ENCODE measurements at places on chromosomes 5 and 9.

DNA sequence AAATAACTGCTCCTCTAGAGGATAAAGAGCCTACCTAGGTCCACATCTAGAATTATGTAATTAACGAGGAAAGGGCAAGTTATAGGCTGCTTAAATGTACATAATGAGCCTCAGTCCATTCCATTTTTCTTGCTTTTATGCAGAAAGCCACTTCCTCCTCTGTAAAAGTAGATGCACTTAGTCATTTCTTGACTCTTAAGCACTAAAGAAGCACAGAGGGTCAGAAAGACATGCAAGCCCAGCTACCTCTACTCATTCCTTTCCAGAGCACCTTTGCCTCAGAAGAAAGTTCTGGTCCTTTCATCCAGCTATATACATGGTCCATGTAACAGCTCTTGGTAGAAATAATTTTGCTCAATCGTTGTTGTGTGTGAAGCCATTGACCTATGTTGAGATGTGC lies 308.0 kb upstream of the NREP start:
- no peak for DNase-seq

GRCh38 chr9:133050142-133050541 lies 11.6 kb upstream of the CEL start:
- DNase-seq = no peak

DNA sequence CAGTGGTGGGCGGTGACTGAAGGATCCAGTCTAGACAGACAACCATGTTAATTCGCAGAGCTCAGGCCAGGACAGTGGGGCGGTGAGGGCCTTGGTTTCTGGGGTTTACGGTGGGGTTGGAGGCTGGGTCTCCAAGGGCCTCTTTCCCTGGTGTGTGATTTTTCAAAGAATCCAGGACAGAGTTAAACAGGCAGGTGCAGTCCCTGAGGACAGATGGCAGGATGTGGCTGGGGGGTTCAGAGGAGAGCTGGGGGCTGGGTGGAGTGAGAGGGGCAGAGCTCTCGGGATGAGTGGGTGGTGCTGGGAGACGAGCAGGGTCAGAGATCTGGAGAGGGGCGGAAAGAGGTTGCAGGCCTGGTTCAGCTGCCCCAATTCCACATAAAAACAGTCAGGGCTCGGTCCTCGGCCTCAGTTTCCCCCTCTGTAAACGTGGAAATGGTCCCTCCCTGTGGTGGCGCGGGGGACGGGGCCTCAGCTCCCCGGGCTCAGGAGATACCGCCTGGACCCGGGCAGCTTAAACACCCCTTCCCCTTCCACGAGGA lies 145.9 kb downstream of the GAPVD1 start:
- DNase-seq = no peak

GRCh38 chr9:31590091-31590490 lies 794.4 kb upstream of the ACO1 start:
- no peak for DNase-seq

DNA sequence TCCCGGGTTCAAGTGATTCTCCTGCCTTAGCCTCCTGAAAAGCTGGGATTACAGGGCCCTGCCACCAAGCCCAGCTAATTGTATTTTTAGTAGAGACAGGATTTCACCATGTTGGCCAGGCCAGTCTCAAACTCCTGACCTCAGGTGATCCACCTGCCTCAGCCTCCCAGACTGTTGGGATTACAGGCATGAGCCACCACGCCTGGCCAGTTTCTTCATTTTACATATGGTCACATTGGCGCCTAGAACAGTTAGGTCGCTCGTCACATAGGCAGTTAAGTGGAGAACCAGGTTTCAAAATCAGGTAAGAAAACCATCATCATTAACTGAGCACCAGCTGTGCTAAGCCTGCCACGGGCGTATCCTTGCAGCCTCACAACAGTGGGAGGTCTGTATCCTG lies 36.1 kb downstream of the OLFML2A start:
- DNase-seq = no peak

GRCh38 chr5:5416733-5417132 lies 5.7 kb upstream of the ICE1 start:
- DNase-seq = no peak

DNA sequence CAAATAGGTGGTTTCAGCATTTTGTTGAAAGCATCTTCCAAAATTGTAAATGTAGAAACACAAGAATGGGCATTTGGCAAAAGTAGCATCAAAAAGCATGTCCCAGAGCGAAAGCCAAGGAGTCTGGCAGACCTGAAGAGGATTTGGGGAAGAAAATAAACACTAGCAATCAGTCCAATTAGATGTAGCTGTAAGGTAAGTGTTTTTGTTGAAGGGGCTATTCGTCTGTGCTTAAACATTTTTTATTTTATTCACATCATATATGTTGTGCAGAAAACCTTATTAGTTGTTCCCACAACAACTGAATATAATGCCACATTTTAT lies 954.1 kb upstream of the COX7C start:
- DNase-seq = no peak

GRCh38 chr9:112174222-112174964 lies 704 bp downstream of the SUSD1 start:
- DNase-seq = peak; percentile 30

DNA sequence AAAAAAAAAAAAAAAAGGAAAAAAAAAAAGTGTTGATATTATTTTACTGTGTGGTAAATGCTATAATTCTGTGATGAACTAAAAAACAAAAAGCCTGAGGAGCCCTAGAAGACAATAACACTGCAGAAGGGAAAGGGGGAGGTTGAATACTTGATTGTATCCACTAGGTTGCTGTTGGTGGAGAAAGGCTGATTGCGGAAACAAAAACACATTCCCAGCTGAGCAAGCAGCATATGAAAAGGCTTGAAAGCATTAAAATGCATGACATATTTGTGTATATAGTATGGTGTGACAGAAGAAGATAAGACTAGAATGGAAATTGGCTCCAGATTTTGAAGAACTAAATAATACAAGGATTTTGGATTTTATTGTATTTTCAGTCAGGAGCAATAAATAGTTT lies 8.9 kb downstream of the RABGAP1 start:
- DNase-seq = no peak

- no peak for DNase-seq
Observed at GRCh38 chr9:102355982-102356381, 617.5 kb upstream of the GRIN3A start.

- DNase-seq = no peak
Observed at GRCh38 chr5:119340597-119341218, 15.1 kb upstream of the TNFAIP8 start.

DNA sequence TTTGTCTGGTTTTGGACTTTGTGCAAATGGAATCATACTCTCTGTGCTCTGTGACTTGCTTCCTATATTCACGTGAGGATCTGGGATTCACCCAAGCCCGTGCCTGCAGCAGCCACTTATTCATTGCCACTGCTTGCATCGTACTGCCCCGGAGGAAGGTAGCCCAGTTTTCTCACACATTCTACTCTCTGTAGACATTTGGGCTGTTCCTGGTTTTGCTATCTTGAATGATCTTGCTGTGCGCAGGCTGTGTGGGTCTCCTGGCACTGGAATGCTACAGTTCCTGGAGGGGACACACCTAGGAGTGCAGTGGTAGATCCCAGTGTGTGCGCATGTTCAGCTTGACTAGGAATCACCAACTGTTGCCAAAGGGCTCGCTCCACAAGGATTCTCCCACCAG lies 99.2 kb upstream of the BOD1 start:
- DNase-seq = no peak

- DNase-seq = no peak
Observed at GRCh38 chr5:126355940-126356339, 67.3 kb upstream of the GRAMD2B start.

DNA sequence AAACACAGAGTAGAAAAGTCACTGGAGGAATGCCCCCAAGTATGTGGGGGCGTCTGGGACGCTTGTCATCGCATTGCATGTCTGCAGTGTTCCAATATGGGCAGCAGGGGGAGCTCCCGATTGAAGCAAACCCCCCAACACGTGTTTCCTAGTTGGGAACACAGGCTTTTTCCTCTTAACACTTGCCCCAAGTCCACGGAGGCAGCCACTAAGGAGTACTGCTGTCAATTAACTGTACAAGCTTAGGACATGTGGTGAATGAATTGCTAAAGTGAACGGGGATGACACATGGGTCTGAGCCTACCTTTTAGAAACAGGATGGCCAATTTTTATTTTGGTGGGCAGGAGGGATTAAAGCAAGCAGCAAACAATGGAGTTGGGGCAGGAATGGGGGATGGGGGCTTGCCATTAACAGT lies 2.2 kb downstream of the GABRB2 start:
- no peak for DNase-seq

GRCh38 chr9:82223442-82223841 lies 234.9 kb downstream of the SPATA31D1 start:
- DNase-seq = no peak

GRCh38 chr9:79637177-79637925 lies 65.6 kb downstream of the TLE4 start:
- no peak for DNase-seq

GRCh38 chr5:82386576-82386975 lies 108.4 kb upstream of the RPS23 start:
- DNase-seq = no peak

GRCh38 chr9:72955126-72955455 lies 2.2 kb upstream of the ALDH1A1 start:
- DNase-seq = no peak

GRCh38 chr5:38953426-38954012 lies 107.7 kb downstream of the OSMR start:
- no peak for DNase-seq

DNA sequence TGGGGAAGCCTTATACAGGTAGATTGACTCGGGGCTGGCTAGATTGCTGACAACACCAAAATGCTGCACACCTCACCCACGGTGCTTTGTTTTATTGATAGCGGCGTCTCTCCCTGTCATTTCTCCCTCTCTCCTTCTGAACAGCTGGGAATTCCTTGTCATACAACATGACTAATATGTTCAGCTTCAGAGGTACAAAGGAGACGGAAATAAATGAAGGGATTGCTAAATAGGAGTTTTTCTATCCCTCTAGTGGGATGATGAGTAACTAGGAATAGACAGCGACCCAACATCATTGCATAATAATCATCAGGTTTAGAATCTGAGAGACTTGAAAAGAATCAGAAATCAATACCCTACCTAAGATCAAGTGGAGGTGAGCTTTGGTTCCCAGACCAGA lies 337.7 kb upstream of the PANK3 start:
- DNase-seq = no peak

DNA sequence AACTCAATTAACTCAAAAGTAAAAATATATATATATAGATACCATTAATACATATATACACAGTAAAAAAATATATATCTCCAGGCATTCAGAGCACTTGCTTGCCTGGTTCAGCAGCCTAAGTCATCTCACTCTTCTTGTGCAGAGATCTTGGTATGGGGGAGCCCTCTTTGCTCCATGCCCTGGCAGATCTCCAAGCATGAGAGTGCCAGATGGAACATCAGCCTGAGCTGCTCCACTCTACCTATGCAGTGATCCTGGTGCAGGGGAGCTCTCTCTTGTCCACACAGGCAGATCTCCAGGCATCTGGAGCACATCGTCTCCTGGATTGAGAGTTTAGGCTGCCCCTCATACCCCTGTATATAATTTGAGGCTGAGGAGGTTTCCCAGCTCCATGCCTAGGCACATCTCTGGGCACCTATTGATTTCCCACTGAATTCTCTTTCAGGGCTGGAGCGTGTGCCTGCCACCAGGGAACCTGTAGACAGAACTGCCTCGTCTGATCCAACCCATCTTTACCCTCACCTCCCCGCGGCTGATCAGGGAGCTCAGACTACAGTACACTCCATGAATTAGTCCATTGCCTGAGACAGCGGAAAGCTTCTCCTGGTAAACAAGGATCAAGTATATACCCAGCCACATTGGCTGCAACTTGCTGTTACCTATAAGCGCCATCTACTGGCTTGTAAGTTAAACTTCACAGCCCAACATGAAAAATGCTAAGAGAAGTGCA lies 342.4 kb upstream of the GRIA1 start:
- no peak for DNase-seq

GRCh38 chr5:82176115-82176814 lies 101.9 kb downstream of the RPS23 start:
- DNase-seq = no peak

DNA sequence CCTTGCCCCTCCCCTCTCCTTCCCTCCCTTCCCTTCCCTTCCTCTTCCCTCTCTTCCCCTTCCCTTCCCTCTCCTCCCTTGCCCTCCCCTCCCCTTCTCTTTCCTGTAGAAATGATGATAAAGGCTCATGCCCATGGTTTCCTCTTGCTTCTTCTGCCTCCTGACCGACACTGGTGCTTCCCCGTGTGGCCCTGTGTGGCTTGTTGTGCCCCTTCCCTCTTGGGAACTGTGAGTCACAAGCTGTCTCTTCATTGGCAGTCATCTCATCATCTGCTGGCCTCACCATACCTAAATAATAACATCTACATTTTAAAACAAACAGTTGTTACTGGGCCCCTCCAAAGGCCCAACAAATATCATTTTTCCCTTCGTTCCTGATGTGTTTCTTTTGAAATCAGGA lies 11.7 kb upstream of the CARNMT1 start:
- no peak for DNase-seq

DNA sequence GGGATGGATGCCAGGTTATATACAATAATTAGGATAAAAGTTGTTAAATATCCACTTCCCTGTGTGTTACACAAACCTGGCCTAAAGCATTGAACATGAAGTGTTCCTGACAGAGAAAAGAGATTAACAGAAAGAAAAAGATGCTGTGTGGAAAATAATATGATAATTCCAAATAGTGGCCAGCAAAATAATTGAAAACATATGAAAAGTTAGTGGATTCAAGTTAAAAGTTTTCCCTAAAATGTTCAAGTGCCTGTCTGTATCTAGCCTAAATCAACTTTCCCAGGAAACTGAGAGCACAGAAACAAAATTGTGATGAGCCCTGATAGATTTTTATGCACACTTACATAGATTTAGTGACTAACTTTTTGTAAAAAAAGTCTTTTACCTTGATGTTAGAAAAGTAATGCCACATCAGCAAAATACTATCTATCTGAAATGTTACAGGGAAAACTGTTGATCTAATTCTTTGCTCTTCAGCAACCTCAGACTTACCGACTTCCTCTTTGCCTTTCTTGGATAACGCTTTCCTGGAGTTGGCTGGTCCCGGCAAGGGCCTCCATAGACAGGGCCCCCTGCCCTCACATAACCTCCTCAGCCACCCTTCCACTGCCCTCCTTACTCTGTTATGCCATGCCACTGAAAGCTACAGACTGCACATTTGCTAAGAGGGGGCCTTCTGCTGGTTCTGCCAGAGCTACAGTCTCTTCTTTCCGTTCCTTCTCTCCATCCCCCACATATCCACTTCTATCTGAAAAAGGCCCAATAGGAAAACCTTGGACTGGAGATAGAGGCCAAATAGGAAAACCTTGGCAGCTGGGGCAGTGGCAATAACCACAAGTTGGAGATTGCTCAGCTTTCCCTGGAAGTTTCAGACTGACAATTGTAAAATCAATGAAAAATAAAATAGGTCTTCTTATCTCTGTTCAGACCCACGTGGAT lies 44.4 kb downstream of the ZNF474 start:
- DNase-seq = no peak
